ENCODE measurements at places on chromosomes 7 and 10.

DNA sequence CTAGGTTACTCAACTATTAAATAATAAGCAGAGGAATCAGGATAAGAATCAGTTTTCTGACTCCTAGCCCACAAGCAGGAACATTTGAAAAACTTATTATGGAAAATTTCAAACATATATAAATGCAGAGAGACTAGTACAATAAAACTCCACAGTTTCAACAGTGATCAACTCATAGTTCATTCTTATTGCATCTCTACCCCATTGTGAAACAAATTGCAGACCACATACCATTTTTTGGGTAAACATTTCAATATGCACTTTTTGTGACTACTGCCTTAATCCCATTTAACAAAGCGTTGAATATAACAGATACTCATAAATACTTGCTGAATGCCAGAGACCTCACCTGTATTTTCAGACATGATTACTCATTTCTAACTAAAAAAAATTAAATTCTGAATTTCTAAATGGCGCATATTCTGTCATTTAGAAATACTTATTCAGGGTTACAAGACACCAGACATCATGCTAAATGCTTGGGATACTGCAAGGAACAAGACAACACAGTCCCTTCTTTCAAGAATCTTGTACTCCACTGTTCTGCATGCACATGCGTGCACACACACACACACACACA, 11.4 kb downstream of the CDK6 start:
- DNase-seq, result no peak

- no peak for DNase-seq
Measured at GRCh38 chr10:13852872-13853271, 266.1 kb downstream of the PRPF18 start.

GRCh38 chr7:12623885-12624498, 53.5 kb downstream of the SCIN start:
- peak; percentile 21 for DNase-seq

GRCh38 chr7:100614308-100614861, 2.0 kb downstream of the MOSPD3 start:
- DNase-seq, result no peak

DNA sequence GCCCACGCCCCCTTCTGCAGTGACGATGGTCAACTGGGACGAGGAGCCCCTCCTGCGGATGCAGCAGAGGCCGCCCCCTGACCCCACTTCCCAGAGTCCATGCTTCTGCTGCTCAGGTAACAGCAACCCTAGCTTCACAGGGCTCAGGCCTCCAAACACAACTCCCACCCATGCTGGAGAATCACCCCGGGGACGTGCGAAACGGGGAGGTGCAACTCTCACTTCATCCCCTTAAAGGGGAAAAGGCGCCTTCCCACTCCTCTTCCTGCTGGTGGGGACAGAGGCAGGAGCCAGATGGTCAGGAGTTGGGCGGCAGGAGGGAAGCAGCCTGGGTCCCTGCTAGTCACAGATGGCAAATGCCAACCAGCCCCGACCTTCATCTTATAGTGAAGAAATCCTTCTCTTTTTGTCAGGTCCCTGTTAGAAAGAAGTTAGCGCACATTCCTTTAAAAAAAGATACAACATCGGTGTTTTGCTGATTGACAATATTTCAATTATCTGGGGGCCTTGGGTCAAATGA, 155.4 kb downstream of the DIP2C start:
- DNase-seq, result no peak

Data from SHP77 (cell line).